ENCODE measurements at places on chromosomes 3 and 15.

DNA sequence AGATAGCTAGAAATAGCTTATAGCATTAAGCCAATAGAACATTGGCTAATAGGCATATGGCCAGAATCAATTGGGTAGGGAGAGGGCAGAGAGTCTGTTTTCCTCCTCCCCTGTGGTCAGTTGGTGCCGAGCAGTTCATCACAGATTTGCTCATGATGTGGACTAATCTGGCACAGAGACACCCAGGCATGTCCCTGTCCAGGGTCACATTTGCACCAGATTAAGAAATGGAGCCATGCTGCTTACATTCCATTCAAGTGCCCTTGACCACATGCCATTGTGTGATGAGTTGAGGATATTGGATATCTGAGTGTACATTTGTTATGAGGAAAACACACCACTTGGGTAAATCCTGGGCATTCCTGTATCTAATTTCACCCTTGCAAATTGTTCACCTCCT is 53.4 kb downstream of the USP13 start:
- DNase-seq: no peak

DNA sequence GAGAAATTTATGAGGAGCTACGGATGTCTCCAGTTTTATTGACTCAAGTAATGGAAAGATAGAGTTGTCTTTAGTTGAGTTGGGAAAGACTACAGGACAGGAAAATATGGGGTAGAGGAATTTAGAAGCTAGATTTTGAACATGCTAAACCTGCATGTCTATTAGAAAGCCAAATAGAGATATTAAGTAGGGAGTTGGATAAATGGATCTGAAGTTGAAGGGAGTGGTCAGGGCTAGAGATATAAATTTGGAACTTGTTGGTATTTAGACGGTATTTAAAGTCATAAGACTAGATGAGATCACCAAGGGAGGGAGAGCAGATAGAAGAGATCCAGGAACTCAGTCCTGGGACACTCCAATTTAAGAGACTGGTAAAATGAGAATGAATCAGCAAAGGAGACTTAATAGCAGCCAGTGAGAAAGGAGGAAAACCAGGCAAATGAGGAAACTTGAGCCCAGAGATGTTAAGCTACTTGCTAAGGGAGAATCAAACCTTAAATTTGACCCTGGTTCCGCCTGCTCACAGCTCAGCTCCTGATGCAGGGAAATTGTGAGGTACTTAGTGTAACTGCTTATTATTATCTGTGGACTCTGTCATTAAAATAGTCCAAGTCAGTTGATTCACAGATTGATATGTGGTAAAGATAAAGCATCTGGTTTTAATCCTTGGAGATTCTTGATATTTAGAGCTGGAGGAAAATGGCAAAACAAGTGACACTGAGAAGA is 35.8 kb downstream of the ABI3BP start:
- DNase-seq: no peak

GRCh38 chr3:37953707-37954394 is 36.7 kb upstream of the VILL start:
- DNase-seq: no peak

GRCh38 chr3:141553055-141553454 is 66.2 kb downstream of the RASA2 start:
- DNase-seq: no peak

GRCh38 chr3:87987952-87988351 is 70.9 kb downstream of the CGGBP1 start:
- DNase-seq: no peak

GRCh38 chr3:43951813-43952212 is 261.1 kb downstream of the ABHD5 start:
- DNase-seq: no peak

DNA sequence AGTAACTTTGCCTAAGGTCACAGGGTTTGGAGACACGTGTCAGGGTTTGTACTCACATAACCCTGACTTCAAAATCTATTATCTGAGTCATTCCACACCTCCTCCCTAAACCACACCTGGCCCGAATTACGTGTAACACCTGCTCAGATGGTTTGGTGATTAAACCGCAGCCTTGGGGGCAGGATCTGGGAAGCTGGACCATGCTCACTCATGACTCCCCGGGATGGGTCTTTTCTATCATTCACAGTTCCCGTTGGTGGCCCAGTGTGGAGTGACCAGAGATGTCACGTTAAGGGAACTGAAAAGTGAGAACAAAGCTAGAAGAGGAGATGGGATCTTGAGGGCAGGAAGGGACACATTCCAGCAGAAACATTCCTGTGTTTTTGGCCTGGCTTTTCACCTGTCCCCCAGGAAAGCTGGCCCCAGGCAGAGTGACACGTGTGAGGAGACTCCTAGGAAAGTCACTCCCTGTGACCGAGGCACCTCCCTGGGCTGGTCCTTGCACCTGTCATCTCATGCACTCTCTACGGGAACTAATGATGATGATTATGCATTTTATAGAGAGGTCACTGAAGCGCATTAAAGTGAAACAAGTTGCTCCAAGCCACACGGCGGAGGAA is 75.4 kb upstream of the POMGNT2 start:
- no peak for DNase-seq

DNA sequence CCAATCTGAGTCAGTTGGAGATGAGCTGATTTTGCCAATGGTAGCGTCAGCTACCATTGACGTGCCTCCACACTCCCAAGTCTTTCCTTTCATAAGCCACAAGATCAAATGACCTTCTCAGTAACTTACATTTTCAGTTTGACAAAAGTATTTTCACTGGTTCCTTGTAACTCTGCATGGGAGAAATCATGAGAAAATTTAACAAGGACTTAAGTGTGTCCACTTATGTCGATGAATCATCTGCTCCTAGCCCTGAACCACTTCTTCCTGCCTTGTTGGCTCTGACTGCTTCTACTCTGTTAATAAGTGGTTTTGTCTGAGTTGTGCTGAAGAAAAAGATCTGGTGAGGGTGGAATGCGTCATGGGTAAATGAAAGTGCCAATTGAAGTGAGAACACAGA is 101.2 kb downstream of the NFKBIZ start:
- no peak for DNase-seq

DNA sequence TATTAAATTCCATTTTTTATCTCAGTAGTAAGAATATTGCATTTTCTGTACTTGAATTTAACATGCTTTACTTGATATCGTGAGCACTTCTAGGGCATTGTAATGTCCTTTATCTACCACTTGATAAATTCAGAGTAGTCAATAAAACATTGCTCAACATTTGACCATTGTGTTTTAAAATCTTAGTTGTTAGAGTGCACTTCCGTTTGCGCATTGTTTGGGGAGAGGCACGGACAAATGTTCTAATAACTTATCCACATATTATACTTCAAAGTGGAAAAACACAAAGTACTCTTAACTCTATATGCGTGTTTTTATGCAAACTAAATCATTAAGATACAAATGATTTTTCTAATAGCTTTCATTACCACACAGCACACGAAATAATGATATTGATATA is 419 bp downstream of the FAM227B start:
- no peak for DNase-seq

DNA sequence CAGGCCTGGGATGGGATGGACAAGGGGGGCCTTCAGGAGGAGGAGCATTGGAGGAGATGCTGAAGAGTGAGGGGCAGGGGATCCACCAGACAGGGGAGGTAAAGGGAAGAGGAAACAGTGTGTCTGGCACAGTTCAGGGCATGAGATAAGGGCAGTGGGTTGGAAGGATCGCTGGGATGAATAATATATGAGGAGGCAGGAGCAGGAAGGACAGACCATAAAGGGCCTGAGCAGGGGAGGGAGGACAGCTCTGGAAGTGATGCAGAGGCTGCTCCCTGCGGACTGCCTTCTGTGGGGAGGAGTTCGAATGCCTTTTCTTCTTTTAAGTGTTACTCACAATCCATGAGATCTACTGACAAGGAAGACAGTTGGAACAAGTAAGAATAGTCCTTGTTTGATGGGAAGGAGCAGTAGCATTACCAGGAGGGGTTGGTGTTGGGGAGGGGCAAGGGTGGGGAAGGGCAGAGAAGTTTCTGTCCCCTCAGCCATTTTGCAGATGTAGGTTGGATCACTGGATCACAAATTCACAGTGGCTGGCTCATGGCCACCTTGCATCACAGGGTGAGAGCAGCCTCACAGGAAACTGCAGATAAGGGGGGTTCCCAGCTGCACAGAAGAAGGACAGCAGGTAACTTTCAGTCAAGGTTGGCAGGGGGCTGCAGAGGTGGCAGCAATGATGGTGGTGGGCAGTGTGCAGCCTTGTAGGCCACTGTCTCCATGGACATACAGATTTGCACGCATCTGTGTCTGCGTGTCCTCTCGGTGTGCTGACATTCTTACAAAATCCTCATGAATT is 91.9 kb upstream of the SNRPN start:
- DNase-seq: no peak

DNA sequence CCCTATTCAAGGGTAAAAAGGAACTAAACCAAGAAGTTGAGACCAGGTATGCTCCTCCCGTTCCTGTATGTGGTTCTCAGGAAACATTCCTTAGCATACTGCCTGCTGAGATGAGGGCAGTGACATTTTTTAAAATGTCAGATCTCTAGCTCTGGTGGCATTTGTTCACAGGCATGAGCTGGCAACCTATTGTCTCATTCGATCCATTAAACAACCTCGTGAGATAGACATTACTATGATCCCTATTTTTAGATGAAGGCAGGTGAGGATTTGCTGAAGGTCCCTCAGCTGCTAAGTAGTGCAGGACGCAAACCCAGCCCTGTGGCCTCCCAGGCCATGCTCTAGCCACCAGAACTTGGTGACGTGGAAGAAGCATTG is 74.9 kb downstream of the SIDT1 start:
- no peak for DNase-seq

DNA sequence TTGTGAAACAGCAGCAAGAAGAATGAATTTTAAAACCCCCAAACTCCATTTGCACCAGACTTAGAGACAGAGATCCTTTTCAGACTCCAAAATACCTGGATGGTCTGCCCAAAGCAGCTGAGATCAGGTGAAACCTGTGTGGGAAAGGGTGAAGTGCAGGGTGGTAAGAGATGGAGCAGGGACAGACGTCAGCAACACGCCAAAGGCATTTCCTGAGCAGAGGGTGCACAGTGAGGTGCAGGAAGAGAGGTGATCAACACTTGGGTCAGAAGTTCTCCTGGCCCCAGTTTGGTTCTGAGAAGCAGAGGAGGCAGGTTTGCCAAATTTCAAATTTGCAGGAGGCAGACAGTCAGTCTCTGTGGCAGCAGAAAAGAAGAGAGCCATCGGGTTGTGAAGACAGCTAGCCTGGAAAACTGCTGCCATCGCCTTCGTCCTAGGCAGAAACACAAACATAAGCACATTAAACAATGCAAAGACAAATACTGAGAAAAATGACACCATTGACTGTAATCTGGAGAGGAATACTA is 9.8 kb downstream of the CCR4 start:
- no peak for DNase-seq

DNA sequence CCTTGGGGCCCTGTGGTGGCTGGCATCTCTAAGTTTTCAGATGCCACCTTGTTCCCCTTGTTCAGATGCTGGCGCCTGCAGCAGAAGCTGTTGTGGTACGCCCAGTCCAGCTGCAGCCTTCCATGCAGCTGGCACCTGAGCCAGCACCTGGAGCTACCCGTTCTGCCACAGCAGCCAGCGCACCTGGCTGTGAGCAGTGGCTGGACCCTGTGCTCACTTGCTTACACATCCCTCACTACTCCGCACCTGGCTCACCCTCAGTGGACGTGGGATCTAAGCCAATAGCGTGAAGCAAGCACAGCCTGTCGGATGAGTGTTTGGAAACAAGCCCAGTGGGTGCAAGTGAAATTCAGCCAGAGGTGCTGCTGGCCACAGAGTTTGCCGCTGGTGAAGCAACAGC is 607.5 kb upstream of the BCHE start:
- no peak for DNase-seq

DNA sequence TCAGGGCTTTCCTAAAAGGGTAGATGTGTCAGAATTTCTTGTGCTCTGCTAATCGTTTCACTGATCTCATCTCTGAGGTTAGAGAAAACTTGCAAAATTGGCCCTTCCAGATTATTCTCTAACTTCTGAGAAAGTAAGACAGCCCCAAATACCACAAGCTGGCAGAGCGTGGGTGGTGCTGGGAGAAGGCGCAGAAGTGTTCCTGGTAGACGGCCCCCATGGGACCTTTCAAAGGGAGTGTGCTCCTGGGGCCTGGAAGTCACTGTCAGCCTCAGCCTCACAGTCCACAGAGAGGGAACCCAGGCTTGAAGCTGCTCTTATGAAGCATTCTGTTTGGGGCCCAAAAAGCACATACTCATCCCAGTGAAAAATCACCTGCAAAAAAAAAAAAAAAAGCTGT is 86.5 kb upstream of the PFN2 start:
- DNase-seq: no peak

DNA sequence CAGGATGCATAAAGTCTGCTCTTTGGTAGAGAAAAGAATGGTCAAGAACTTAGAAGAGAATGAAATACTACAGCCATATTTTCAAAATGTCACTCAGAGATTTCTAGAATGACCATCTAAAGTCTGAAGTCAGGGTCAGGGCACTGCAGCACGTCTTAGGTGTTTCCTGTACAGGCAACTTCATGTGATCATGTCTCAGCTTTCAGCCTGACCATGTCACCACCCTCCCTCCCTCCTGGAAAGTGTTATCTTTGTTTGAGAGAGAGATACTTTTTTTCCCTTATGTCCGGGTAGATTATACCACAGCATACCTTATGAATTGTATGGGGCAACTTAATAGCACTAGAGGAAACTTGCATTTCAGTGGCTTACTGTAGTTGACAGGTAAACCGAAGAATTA is 558.0 kb upstream of the TGFBR2 start:
- no peak for DNase-seq

- no peak for DNase-seq
These were observed 36.9 kb downstream of the ARNT2 start for GRCh38 chr15:80441041-80441440.

DNA sequence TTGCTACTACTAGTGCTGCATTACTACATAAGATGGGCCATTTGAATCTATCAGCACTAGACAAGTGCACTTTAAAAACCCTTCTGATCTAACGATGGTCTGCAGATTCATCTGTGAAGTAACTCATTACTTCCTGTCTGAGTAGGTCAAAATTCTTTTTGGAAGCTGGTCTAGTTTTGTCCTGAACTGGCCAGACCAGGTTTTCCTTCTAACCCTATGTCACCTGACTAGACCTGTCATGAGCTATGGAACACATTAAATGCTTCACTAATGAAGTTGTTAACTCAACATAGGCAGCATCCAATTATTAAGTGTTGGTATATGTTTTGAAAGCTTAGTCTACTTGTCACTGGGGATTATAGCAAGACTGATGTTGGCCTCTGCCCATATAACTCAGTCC is 10.1 kb upstream of the RBM5 start:
- DNase-seq: no peak

GRCh38 chr3:58234516-58234931 is 3.1 kb upstream of the ABHD6 start:
- DNase-seq: no peak

GRCh38 chr3:25455441-25456132 is 27.5 kb downstream of the RARB start:
- DNase-seq: no peak

DNA sequence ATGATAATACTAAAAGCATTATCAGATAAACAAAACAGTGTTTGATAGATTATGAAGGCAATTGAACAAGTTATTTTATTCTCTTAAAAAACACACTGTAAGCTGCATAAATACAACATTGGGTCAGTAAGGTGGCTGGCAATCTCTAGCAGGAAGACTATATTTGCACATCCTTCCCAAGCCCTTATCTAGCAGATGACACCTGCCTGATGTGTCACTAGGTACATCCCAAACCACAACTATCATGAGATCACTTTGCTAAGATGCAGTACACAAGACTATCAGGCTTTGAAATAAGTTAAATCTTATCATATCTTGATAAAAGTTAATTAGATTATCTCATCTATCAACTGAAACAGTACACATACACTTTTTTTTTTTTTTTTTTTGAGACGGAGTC is 417.4 kb downstream of the MECOM start:
- no peak for DNase-seq

- DNase-seq: no peak
These were observed 18.2 kb downstream of the KPNA1 start for GRCh38 chr3:122496508-122496907.

Data from D341Med (cell line).